ENCODE measurements at places on chromosomes 13 and 19.

- no peak for DNase-seq
- H3K27ac ChIP-seq, result peak overlapping the region; percentile 89
- peaks cover 70% of the 10 kb centered on the region for H3K4me1 ChIP-seq
- H3K4me3 ChIP-seq, result peak overlapping the region; percentile 62
- H3K36me3 ChIP-seq, result peaks cover 4% of the 10 kb centered on the region
- no peaks in the 10 kb centered on the region for H3K27me3 ChIP-seq
Measured at GRCh38 chr13:47480951-47481350, 520.1 kb downstream of the SUCLA2 start.

DNA sequence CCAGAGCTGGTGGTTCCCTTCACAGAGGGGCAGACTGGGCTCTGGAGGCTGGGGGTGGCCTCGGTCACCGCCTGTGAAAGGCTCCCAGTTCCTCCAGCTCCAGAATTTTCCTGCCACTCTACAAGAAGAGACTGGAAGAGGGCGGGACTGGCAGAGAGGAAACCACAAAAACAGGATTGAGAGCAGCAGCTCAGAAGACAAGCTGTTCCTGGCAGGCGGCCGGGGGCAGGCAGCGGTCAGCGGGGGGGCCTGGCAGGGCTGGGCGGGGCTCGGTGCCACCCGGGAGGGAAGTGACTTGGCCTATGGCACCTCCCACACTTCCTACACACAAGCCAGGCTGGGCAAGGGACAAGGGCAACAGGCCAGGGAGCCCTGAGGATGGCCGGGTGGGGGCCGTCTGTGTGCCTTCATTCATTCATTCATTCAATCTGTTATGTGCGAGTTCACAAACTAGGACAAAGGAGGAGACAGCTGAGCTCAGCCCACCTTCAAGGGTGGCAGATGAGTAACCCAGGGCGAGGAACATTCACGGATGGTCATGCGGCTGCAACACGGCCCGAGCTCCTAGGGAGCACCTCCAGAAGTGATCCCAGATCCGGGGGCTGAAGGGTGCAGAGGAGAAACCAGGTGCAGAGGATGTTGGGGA is 16.9 kb upstream of the BTBD2 start:
- H3K4me3 ChIP-seq, result peak overlapping the region; percentile 59
- peak; percentile 65 for DNase-seq
- H3K36me3 ChIP-seq, result no peaks in the 10 kb centered on the region
- H3K4me1 ChIP-seq, result peaks cover 17% of the 10 kb centered on the region
- H3K27me3 ChIP-seq, result no peaks in the 10 kb centered on the region
- peak overlapping the region; percentile 39 for H3K27ac ChIP-seq

DNA sequence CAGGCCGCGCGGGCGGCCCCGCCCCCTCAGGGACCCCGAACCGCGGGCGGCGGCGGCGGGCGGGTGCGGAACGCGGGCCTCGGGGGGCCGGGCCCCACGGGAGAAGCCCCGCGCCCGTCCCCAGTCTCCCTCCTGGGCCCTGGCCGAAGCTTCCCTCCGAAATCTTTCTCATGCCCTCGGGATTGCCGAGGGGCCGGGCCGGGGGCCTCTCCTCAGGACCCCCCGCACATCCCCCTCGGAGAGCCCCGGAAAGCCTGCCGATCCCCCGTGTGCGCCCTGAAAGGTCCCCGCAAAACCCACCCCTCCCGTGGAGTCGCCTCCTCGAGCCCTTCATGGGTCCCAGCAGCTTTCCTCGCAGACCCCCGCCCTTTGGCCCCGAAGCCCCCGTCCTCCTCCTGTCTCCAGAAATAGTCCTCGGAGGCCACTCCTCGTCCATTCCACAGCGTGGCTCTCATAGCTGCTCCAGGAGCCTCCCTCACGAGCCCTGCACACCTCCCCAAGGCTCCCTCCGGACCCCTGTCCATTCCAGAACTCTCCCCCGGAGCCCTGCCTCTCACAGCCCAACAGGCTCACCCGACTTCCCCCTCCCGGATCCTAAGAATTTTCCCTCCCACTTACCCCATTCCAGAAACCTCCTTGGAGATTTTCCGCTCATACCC is 555 bp downstream of the SAMD4B start:
- peaks cover 65% of the 10 kb centered on the region for H3K4me1 ChIP-seq
- H3K36me3 ChIP-seq, result peaks cover 31% of the 10 kb centered on the region
- no peak for DNase-seq
- peak overlapping the region; percentile 95 for H3K27ac ChIP-seq

- no peaks in the 10 kb centered on the region for H3K36me3 ChIP-seq
- no peak for DNase-seq
- no peak overlapping the region for H3K27ac ChIP-seq
- no peaks in the 10 kb centered on the region for H3K27me3 ChIP-seq
- H3K4me3 ChIP-seq, result no peak overlapping the region
- H3K4me1 ChIP-seq, result no peaks in the 10 kb centered on the region
Measured at GRCh38 chr13:38518328-38518727, 168.5 kb upstream of the FREM2 start.

- peaks cover 2% of the 10 kb centered on the region for H3K27me3 ChIP-seq
- no peak overlapping the region for H3K27ac ChIP-seq
- no peak overlapping the region for H3K4me3 ChIP-seq
- peaks cover 7% of the 10 kb centered on the region for H3K4me1 ChIP-seq
Measured at GRCh38 chr19:13068085-13068846, 34.4 kb downstream of the LYL1 start.

- no peak for DNase-seq
- H3K27me3 ChIP-seq, result peaks cover 5% of the 10 kb centered on the region
- H3K27ac ChIP-seq, result no peak overlapping the region
- H3K4me1 ChIP-seq, result peaks cover 24% of the 10 kb centered on the region
Measured at GRCh38 chr19:6458695-6459261, 814 bp downstream of the SLC25A23 start.

- H3K4me3 ChIP-seq, result no peak overlapping the region
- H3K27ac ChIP-seq, result no peak overlapping the region
- H3K4me1 ChIP-seq, result no peaks in the 10 kb centered on the region
- peaks cover 4% of the 10 kb centered on the region for H3K27me3 ChIP-seq
Measured at GRCh38 chr13:74975111-74975510, 506.9 kb downstream of the TBC1D4 start.

DNA sequence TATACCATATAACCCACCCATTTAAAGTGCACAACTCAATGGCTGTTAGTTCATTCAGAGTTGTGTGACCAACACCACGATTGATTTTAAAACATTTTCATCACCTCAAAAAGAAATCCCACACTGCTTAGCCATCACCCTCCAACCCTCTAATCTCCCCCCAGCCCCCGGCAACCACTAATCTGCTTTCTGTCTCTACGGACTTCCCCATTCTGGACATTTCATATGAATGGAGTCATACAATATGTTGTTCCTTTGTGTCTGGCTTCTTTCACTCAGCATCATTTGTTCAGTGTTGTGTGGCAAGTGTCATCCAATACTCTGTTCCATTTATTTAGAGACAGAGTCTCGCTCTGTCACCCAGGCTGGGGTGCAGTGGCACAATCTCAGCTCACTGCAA is 4.0 kb upstream of the PNMA8B start:
- H3K4me1 ChIP-seq, result peaks cover 10% of the 10 kb centered on the region
- H3K27me3 ChIP-seq, result peaks cover 5% of the 10 kb centered on the region
- DNase-seq, result no peak
- H3K36me3 ChIP-seq, result 0 out of 2 replicates have a peak, but pooled peaks cover under 1% of the 10 kb centered on the region
- no peak overlapping the region for H3K27ac ChIP-seq

DNA sequence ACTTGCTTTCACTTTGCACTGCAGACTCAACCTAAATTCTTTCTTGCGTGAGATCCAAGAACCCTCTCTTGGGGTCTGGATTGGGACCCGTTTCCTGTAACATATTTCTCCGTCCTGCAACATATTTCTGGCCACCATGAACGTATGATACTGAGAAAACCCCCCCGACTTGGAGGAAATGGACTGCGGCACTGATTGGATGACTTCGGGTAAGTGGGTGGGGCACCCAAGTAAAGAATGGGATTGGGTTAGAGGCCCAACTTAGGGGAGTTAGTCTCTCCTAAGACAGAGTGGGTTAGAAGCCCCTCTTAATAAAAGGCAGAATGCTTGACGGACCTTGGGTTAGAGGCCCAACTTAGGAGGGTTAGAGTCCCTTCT is 690.4 kb downstream of the UQCRFS1 start:
- H3K27ac ChIP-seq, result no peak overlapping the region
- peaks cover 1% of the 10 kb centered on the region for H3K27me3 ChIP-seq
- DNase-seq, result no peak
- no peak overlapping the region for H3K4me3 ChIP-seq
- H3K4me1 ChIP-seq, result no peaks in the 10 kb centered on the region

DNA sequence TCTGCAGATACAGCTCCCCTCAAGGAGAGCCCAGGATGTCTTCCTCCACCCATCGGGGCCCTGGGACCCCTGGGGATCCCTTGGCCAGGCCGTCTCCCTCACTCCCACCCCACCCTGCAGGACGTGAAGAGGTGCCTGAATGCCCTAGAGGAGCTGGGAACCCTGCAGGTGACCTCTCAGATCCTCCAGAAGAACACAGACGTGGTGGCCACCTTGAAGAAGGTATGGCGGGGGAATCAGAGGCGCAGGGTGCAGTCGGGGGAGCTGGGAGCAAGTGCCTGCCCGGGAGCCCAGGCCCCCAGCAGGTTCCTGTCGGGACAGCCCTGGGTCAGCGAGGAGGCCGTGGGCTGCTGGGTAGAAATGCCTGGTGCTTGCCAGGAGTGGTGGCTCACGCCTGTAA is 19.6 kb downstream of the PLIN4 start:
- no peak for DNase-seq
- no peak overlapping the region for H3K27ac ChIP-seq
- no peaks in the 10 kb centered on the region for H3K4me1 ChIP-seq
- peaks cover 3% of the 10 kb centered on the region for H3K27me3 ChIP-seq

DNA sequence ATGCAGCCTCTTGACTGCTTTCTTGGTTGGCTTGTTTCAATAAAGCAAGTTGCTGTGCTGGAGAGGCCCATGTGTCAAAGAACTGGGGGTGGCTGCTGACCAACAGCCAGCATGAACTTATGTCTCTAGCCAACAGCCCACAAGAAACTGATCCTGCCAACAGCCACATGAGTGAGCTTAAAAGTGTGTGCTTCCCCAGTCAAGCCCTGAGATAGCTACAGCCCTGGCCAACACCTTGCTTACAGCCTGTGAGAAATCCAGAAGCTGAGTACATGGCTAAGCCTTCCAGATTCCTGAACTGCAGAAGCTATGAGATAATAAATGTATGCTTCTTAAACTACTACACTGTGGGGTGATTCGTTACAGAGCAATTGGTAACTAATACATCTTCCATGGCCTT is 38.9 kb upstream of the IPO5 start:
- H3K4me3 ChIP-seq, result no peak overlapping the region
- no peak for DNase-seq
- no peak overlapping the region for H3K27ac ChIP-seq
- H3K36me3 ChIP-seq, result peaks cover 7% of the 10 kb centered on the region
- peaks cover 17% of the 10 kb centered on the region for H3K4me1 ChIP-seq
- no peaks in the 10 kb centered on the region for H3K27me3 ChIP-seq

GRCh38 chr19:16367261-16367683 is 42.6 kb downstream of the KLF2 start:
- no peaks in the 10 kb centered on the region for H3K4me1 ChIP-seq
- peaks cover 8% of the 10 kb centered on the region for H3K36me3 ChIP-seq
- no peak overlapping the region for H3K27ac ChIP-seq
- H3K4me3 ChIP-seq, result no peak overlapping the region
- no peaks in the 10 kb centered on the region for H3K27me3 ChIP-seq

DNA sequence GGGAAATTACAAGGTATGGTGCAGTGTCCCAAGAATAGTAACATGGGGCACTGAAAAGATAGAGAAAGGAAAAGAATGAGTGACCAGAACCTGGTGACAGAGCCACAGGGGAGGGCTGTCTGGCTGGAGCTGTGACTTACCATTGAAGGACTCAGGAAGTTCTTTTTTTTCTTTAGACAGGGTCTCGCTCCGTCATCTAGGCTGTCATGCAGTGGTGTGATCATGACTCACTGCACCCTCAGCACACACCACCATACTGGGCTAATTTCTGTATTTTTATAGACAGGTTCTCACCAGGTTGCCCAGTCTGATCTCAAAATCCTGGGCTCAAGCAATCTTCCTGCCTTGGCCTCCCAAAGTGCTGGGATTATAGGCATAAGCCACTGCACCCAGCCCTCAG is 8.8 kb upstream of the CPB2 start:
- H3K27ac ChIP-seq, result no peak overlapping the region
- no peak overlapping the region for H3K4me3 ChIP-seq
- no peaks in the 10 kb centered on the region for H3K4me1 ChIP-seq
- H3K36me3 ChIP-seq, result no peaks in the 10 kb centered on the region

- no peak overlapping the region for H3K4me3 ChIP-seq
- H3K4me1 ChIP-seq, result no peaks in the 10 kb centered on the region
- peaks cover 6% of the 10 kb centered on the region for H3K27me3 ChIP-seq
- no peak for DNase-seq
- H3K27ac ChIP-seq, result no peak overlapping the region
- H3K36me3 ChIP-seq, result no peaks in the 10 kb centered on the region
Measured at GRCh38 chr13:21703846-21704245, 33.0 kb downstream of the FGF9 start.

GRCh38 chr19:39470724-39471339 is 9.8 kb upstream of the TIMM50 start:
- peaks cover 16% of the 10 kb centered on the region for H3K4me1 ChIP-seq
- no peak overlapping the region for H3K4me3 ChIP-seq
- peaks cover 50% of the 10 kb centered on the region for H3K36me3 ChIP-seq
- H3K27me3 ChIP-seq, result peaks cover 4% of the 10 kb centered on the region
- DNase-seq, result peak; percentile 16

GRCh38 chr19:36547001-36547732 is 19.1 kb upstream of the ZNF260 start:
- H3K27me3 ChIP-seq, result no peaks in the 10 kb centered on the region
- H3K36me3 ChIP-seq, result peaks cover 96% of the 10 kb centered on the region
- DNase-seq, result no peak
- no peak overlapping the region for H3K4me3 ChIP-seq
- H3K27ac ChIP-seq, result no peak overlapping the region
- no peaks in the 10 kb centered on the region for H3K4me1 ChIP-seq

All from HFFc6 (cell line).